ENCODE measurements at places on chromosomes 5 and 9. TPM values are rescaled to one million over a fixed set of nuclear protein-coding genes. Genes with fewer than 3 reads are reported as not detected.

SCGB3A2 gene
- total RNA-seq, result not detected

C9orf43 gene
- not detected for total RNA-seq

GABRA6 gene
- not detected for total RNA-seq

FANCC gene
- total RNA-seq, result 8.0 TPM

- no peak for DNase-seq
Observed at GRCh38 chr5:1793301-1793740, 6.3 kb downstream of the MRPL36 start.

GRCh38 chr5:132766806-132767055 lies 10.3 kb downstream of the SEPTIN8 start:
- DNase-seq, result no peak

GRCh38 chr5:72556351-72557166 lies 49.3 kb upstream of the ZNF366 start:
- DNase-seq, result peak; percentile 34

- DNase-seq, result no peak
Observed at GRCh38 chr5:142644640-142645361, 41.1 kb downstream of the FGF1 start.

DNA sequence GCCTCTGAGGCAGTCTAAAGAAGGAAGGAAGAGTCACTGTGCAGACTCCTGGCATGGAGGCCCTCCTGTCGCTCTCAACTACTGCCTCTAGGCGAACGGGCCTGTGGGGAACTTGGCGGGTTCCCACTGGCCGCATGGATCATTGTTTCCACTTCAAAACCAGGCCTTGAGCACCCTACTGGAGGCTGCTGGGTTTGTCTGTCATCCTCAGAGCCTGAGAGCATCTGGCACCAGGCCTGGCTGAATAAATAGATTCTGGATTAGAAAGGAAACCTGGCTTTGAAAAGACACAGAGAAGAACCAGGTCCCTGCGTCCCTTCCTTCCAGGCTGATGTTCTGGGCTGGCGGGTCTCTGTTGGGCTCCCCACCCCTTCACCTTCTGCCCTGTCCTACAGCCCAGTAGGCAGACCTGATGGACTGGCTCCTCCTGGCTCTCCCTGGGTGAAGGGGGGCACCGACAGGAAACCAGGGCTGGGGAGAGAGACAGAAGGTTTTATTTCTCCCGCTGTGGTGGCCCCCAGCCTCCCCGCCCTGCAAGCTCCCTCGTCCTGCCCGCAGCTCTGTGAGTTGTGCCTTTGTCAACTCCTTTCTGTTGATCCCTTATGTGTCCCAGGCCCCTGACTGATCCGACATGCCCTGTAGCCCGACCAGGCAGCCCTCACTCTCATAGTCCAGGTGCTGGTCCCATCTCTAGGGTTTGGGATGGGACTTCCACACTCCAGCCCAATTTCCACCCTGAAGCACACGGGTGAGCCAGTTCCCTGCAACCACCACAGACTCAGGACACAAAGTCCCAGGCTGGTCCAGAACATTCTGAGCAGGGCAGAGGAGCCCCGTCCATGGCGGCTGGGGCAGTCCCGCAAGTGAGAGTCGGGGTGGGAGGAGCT lies 50.1 kb downstream of the ADAMTS2 start:
- DNase-seq, result no peak

DNA sequence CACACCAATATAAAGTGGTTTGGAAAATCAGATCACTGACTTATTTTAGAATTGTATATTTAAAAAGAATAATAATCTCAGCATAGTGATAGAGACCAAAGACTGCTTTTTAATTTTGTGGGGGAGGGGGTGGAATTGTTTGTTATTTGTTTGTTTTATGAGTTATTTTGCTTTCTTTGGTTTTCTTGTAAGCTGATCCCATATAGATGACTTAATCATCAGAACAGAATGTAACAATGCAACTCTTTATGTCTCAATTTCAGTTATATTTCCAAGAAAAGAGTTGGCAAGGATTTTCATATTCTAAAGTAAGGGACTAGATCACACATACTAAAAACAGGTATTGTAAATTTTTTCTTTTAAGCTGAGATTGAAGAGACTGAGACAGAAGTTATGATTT lies 984.9 kb downstream of the TLE4 start:
- no peak for DNase-seq

DNA sequence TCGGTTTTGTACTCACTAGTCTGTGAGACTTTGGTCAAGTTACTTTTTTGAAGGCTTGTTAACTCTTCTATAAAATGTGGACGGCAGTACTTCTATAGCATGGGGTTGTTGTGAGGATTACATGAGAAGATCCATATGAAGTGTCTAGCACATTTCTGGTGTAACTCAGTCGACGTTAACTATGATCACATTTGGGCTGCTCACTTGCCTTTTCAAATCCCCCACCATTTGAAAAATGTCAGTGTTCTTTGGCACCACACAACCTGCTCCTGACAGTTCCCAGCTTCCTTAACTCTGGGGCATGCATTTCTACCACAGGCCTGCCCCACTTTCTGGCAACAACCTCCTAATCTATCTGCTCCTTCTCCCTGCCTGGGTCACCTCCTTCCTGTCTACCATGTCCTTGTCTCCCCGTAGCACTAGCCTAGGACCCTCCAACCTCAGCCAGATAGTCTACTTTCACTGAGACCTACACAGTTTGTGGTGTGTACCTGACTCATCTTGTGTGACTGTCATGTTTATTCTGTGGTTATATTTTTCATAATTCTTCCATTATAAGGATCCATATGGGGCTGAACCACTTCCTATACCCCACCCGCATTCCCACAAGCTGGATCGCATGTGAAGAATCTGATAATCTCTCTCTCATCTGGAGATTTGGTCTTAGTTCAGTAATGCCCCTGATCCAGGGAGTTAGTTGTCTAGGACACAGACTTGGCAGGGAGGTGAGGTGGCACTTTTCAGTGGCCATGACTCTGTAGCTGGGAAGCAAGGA lies 30.2 kb upstream of the BASP1 start:
- no peak for DNase-seq
